Kasumi-1 (cell line): ENCODE measurements at places on chromosomes 1 and 21.

GRCh38 chr21:39707316-39707715, 37.7 kb upstream of the IGSF5 start:
- no peak for DNase-seq

DNA sequence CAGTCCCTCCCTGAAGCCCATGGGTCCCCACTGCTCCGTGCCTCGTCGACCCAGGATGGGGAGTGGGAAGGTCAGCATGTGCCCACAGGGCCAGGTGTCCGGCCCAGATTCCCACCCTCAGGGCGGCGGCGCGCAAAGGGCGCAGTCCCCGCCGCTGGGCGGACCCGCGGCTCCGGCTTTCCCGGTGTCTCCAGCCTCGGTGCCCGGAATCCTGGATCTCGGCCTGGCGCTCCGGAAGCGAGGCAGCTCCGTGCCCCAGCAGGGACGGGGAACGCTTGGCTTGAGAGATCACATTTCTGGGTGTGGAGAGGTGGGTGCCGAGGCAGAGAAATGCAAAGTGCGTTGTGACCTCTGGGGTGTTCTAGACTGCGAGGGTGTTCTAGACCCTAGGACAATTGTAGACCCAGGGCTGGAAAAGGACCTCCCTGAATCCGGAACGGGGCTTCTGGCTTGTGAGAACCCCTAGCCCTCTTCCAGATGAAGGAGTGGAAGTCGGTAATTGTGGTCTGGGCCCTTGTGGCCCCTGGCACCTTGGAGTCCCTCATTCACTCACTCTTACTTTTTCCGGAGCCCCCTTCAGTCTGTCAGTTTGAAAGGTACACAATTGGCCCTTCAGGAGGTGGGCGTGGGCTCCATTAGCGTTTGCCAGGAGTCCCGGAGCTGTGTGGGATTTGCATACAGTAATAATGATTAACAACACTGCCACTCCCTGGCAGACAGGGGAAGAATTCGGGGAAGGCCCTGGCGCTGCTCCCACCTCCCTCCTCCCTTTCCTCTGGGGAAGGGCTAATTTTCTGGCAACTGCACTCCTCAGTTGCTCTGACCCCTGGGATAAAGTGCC, 1.6 kb upstream of the KCND3 start:
- DNase-seq = peak; percentile 13

DNA sequence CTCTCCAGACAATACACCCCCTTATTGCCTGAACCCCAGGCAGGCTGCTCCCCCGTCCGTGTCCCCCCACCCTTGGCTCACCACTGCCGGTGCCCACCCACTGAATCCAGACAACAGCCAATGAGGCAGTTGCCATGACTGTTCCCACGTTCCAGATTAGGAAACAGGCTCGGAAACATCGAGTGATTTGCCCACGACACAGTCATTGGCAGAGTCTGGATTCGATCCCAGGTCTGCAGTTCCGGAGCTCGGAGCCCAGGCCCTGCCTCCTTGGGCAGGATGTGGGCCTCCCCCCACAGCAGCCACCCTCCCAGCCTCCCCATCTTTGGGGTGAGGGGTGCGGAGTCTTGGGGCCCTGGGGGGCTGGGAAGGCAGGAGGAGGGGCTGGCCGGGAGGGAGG, 20.3 kb upstream of the CLSTN1 start:
- no peak for DNase-seq

GRCh38 chr1:88519156-88519555, 164.9 kb upstream of the PKN2 start:
- no peak for DNase-seq

- DNase-seq = peak; percentile 67
Observed at GRCh38 chr1:218304281-218305039, 19.4 kb downstream of the RRP15 start.

GRCh38 chr1:14366091-14367018, 232.1 kb upstream of the KAZN start:
- no peak for DNase-seq

- DNase-seq = no peak
Observed at GRCh38 chr21:41521489-41522027, 13.6 kb upstream of the TMPRSS2 start.
